ENCODE measurements at places on chromosomes 1 and 21.

GRCh38 chr1:79859212-79859948 lies 852.9 kb upstream of the ADGRL4 start:
- no peak for DNase-seq
- H3K36me3 ChIP-seq, result no peaks in the 10 kb centered on the region
- no peaks in the 10 kb centered on the region for H3K27me3 ChIP-seq
- no peak overlapping the region for H3K4me3 ChIP-seq
- H3K4me1 ChIP-seq, result no peaks in the 10 kb centered on the region

DNA sequence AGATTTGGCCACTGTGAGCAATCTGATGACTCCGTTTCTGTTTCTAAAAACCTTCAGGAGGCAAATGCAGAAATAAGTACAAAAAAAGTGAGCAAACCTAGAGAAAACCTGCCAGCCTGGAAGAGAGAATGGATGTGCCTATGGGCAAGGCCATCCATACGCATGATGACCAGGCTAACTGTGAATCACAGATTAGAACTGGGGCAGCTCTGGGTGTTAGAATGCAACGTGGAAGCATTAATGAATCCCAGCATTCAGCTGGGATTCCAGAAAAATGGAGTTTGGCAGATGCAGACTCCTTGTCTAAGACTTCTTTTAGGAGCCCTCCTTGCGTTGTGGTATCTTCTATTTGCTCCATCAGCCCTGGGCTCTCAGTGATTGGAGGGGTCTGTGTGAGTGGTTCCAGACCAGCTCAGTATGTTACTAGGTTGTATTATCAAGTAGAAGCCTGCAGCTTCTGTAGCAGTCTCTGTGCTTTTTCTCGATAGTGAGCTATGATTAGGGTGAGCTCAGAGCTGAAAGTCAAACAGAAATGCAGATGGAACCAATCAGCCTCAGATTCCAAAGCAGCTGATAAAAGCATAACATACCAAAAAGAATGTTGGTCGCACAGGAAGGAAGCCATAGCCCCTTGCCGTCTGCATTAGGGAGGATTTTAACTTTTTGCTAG lies 154.0 kb downstream of the PSMG1 start:
- peaks cover 7% of the 10 kb centered on the region for H3K4me1 ChIP-seq
- H3K4me3 ChIP-seq, result no peak overlapping the region
- H3K27ac ChIP-seq, result no peak overlapping the region

GRCh38 chr1:177164380-177165068 lies at the start of gene ASTN1:
Gene ASTN1 (minus strand): TSS chr1:177164712. CDS start chr1:177164676, 36 bp downstream.
- H3K4me1 ChIP-seq, result no peaks in the 10 kb centered on the region
- no peaks in the 10 kb centered on the region for H3K36me3 ChIP-seq
- H3K27ac ChIP-seq, result no peak within 1 kb of the TSS
- DNase-seq, result no peak
- no peak within 1 kb of the TSS for H3K4me3 ChIP-seq

DNA sequence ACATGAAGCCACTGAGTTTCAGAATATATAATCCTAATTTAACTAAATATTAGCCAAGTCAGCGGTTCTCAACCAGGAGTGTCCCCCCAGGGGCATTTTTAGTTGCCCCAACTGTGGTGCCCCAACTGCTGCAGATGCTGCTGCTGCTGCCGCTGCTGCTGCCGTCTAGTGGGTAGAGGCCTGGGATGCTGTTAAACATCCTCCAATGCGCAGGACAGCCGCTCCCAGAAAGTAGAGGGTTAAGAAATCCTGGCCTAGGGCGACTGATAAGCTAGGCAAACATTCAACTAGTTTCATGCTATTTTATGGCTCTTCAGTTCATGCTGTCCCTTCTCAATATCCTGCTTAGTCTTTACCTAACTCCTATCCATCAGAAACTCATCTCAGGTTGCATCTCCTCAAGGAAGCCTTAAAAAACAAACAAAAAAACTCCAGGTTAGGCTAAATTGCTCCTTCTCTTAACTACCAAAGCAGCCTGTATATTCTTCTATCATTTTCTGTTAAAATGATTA lies 9.9 kb upstream of the DCAF6 start:
- H3K36me3 ChIP-seq, result peaks cover 12% of the 10 kb centered on the region
- H3K4me1 ChIP-seq, result peaks cover 4% of the 10 kb centered on the region
- no peaks in the 10 kb centered on the region for H3K27me3 ChIP-seq
- no peak overlapping the region for H3K27ac ChIP-seq
- H3K4me3 ChIP-seq, result no peak overlapping the region
- DNase-seq, result no peak

- peaks cover 10% of the 10 kb centered on the region for H3K27me3 ChIP-seq
- H3K4me3 ChIP-seq, result no peak overlapping the region
- no peak for DNase-seq
- no peak overlapping the region for H3K27ac ChIP-seq
These were observed 19.7 kb upstream of the TSPEAR start for GRCh38 chr21:44730951-44731579.

- H3K36me3 ChIP-seq, result no peaks in the 10 kb centered on the region
- H3K27me3 ChIP-seq, result peaks cover 11% of the 10 kb centered on the region
- no peak for DNase-seq
- H3K4me1 ChIP-seq, result peaks cover 2% of the 10 kb centered on the region
- no peak overlapping the region for H3K27ac ChIP-seq
- H3K4me3 ChIP-seq, result no peak overlapping the region
These were observed 46.8 kb upstream of the ZC3H11B start for GRCh38 chr1:219659684-219660083.

- no peaks in the 10 kb centered on the region for H3K27me3 ChIP-seq
- H3K27ac ChIP-seq, result no peak overlapping the region
- no peak overlapping the region for H3K4me3 ChIP-seq
- H3K36me3 ChIP-seq, result no peaks in the 10 kb centered on the region
- no peaks in the 10 kb centered on the region for H3K4me1 ChIP-seq
These were observed 458.7 kb upstream of the ADAMTS5 start for GRCh38 chr21:27425574-27425973.

DNA sequence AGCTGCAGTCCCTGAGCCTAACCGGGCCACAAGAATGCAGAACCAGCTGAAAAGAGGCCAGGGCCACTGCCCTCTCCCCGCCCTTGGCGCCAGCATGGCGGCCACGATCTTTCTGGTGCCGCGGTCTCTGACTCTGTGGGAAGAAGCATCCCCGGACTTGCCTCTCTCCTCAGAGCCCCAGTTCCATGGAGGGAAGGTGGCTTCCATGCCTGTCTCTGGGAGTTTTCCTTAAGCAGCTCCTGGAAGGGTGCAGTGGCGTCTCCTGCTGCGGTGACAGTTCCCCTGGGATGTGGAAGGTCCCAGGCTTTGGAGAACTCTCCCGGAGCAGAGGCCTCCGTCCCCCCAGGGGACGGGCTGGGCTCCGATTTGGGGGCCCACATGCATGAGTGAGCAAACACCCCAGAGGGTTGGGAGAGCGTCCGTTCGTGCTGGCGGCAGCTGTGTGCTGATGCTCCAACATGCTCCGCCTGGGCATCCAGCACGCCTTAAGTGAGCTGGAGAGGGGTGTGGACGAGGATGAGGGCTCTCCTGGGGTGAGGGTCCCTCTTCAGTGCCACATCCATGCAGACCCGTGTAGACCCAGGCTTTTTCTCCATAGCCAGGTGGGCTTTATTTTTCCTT lies 109.8 kb upstream of the COL6A1 start:
- H3K4me1 ChIP-seq, result no peaks in the 10 kb centered on the region
- no peak overlapping the region for H3K27ac ChIP-seq
- H3K4me3 ChIP-seq, result no peak overlapping the region
- no peak for DNase-seq

Measured in activated CD4-positive, alpha-beta T cell treated with anti-CD3 and anti-CD28 coated beads, Interleukin-2, amount 10 ng/mL, durations not matched to agents 24 days and 14 days (primary cell).